Cerebellum (tissue), 4 donors: ENCODE measurements at places on chromosomes 6 and 20.

GRCh38 chr20:47656318-47656717 lies 129.0 kb downstream of the SULF2 start:
- DNase-seq: no peak

GRCh38 chr6:19979059-19979458 lies 141.9 kb downstream of the ID4 start:
- no peak for DNase-seq

GRCh38 chr6:87870556-87870955 lies 168.5 kb upstream of the AKIRIN2 start:
- DNase-seq: no peak

- DNase-seq: no peak
Measured at GRCh38 chr6:137286916-137287315, 67.7 kb upstream of the IFNGR1 start.

GRCh38 chr6:95578106-95578410 lies 723 bp downstream of the MANEA start:
- no peak for DNase-seq

- DNase-seq: no peak
Measured at GRCh38 chr20:46144432-46145025, 26.4 kb downstream of the CD40 start.

DNA sequence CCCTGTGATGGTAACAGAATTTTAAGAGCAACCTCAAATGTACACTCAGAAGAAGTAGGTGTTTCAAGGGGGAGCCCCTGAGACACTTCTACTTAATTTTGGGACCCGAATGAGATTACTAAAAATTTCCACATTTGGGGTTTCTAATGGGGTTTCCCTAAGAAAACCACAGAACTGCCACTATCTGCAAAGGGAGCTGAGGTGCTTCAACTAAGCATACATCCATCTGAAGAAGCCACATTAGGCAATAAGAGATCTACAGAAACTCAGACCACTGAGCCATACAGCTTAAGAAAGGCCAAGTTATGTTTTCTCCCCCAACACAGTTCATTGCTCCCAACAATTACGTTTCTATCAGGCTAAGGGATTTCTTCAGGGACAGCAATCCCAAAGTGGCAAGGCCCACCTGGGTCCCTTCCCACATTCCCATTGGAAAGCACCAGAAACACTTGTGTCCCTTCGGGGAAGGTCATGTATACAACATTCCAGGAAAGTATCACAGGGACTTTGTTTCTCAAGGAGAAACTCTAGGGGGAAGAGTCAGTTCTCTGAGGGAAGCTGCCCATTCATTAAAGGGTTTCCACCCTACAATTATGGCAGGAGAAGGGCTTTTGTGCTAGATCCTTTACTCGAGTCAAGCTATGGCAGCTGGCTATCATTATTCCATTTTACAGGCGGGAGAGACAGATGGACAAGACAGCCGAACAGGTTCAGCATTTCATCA lies 5.0 kb downstream of the BCL2L1 start:
- DNase-seq: no peak

DNA sequence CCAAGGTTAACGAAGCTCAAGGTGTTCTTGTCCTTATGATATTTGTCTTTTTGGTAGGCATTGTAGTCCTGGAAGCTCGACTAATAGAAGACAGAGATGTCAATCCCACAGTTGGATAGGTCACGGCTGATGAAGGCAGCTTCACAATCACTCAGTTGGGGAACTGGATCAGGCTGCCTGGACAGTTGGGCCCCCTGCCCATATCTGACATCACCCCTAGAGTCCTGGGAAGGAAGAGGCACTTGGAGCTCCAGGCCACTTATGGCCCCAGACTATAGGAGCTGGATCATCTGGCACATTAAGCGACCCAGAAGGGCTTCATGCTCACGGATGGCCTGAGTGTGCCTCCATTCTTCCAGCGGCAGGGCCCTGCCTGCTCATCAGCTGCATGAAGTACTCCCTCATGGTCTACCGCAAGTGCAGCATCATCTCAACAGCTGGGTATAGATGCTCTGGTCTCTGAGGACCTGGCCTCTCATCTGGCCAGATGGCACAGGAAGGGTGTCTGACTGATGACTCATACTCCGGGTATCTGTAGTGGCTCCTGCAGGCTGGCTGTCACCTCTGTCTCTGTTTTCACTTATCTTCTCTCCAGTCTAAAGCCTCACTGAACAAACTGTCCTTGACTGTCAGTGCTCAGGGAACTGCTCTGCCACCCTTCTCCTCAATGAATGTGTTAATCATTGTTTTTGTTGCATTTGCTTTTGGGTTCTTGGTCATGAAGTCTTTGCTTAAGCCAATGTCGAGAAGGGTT lies 29.2 kb upstream of the SSR1 start:
- no peak for DNase-seq

DNA sequence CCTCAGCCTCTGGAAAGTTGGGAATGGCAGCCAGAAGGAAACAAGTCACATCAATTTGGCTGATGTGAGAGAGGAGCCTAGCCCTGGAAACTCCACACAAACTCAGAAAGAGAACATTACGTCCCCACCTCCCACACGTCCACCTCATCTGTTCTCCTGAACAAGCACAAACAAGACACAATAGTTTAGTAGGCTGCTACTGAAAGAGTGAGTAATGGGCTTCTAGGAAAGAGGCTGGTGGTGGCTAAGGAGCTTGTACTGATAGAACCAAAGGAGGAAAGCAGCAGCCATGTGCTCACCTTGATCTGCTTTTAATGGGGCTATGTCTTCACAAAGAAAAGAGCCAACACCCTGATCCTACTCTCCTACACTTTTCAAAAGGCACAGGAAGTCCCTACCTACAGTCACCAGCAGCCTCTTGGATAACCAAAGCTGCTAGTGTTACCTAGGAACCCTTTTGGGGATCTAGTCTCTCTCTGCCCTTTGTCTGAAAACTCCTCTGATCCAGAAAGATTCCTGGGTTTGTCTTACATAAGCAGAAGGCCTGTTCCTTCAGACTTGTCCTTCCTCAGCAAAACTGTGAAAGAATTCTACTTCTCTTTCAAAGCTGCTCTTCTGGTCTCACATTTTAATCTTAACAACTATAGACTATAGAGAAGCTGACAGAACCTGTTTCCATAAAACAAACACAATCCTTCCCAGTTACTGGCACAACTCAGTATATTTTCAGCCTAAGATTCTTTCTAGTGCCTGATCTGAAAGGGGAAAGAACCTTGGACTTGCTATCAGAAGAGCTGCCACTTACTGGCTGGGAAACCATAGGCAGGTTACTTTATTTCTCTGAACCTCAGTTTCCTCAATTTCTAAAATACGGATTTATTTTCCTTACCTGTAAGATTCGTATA lies 3.1 kb downstream of the PLAGL2 start:
- DNase-seq: no peak

- no peak for DNase-seq
Measured at GRCh38 chr6:159852877-159853276, 37.9 kb upstream of the MAS1 start.

- no peak for DNase-seq
Measured at GRCh38 chr20:34369265-34369664, 6.2 kb downstream of the ITCH start.

DNA sequence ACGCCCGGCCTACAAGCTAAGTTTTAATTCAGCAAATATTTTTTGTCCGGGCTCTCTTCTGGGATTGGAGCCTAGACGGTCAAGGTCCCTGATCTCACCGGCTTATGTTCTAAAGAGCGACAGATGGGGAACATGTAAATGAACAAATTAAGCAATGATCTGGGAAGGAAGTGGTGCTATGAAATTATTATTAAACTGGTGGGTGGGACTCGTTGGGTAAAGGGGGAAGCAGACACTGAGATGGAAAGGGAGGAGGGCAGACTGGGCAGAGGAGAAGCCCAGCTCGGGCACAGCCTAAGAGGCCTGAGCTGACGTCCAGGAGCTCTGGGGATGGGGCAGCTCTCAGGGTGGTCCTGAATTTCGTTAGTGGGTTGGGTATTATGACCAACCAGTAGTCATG lies 81.8 kb upstream of the AGPAT4 start:
- no peak for DNase-seq
